Activated T-cell treated with anti-CD3 and anti-CD28 coated beads for 48 hours (primary cell): ENCODE measurements at places on chromosomes 7 and 10.
A peak's percentile ranks its signal among the peaks of the same experiment; 100 is the strongest.

GRCh38 chr10:62480196-62480595 is 106.0 kb downstream of the ZNF365 start:
- no peak for DNase-seq

GRCh38 chr10:48503293-48503911 is 101.5 kb downstream of the ARHGAP22 start:
- no peak for DNase-seq

DNA sequence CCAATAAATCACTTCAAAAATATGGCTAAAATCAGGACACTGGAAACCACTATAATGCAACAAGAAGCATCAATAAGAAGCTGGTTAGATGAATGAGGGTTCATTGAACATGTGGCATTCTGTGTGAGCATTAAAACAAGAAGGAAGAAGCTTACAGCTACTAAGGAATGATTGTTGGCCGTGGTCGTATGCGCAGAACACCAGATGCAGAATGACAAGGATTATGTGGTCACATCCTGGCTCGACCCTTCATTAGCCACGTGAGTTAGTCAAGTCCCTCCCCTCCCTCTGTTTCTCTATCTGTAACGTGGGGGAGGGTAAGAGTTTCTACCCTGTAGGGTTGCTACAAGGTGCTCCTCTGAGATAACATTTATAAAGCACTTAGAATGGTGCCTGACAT is 174.3 kb downstream of the ADAM12 start:
- DNase-seq = no peak

DNA sequence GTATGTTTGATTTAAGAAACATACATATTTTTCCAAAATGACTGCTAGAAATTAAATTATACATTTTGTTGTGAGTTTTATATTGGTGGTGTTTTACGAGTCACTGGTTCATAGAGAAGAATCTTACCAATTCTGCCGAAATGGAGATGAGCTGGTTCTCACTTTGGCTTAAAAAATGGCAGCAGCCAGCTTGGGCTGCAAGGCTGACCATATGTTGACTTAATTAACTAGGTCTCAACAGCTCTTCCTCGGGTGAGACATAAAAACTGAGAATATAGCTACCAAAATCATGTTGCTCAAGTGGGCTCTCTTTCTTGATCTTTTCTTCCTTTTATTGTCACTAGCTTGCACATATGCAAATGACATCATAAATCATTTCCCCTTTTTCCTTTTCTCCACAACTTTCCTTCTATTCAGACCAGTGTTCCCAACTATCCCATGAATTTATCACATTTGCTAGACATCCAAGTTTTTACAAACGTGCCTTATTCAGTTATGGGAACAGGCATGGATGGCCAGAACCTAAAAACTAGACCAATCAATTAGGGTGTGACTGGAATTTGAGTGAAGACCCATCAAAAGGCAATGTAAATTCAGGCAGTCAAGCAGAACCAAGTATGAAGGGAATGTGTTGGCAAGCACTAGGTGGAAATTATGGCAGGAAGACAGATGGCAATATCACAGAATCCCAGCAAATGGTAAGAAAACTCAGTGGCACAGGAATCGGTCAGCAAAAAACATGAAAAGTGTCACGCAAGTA is 6.4 kb upstream of the TSPAN12 start:
- no peak for DNase-seq

GRCh38 chr10:13717936-13718772 is 131.4 kb downstream of the PRPF18 start:
- peak; percentile 12 for DNase-seq

GRCh38 chr7:84389242-84389641 is 194.7 kb upstream of the SEMA3A start:
- DNase-seq = no peak

- DNase-seq = no peak
These were observed 3.9 kb downstream of the PROSER2 start for GRCh38 chr10:11827006-11827405.

GRCh38 chr7:5533821-5534367 is 110.3 kb upstream of the TNRC18 start:
- no peak for DNase-seq

GRCh38 chr10:84053626-84054025 is 85.7 kb upstream of the GHITM start:
- DNase-seq = no peak

DNA sequence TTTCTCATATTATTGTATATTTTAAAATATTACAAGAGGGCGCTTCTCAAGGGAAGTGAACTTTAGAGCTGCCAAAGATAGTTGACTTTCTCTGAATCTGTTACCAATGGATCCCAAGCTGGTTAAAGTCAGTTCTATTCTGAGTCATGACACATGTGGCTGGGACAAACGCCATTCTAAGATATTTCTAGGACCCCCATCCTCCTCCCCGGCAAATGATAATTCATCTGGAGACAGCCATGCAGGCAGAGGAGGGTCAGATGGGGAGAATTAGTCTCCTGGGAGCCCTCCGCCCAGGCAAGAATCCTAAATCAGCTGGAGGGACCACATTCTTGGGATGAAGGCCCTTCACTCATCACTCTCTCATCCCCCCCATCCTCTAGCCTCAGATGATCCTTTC is 187.7 kb downstream of the GFRA1 start:
- no peak for DNase-seq

DNA sequence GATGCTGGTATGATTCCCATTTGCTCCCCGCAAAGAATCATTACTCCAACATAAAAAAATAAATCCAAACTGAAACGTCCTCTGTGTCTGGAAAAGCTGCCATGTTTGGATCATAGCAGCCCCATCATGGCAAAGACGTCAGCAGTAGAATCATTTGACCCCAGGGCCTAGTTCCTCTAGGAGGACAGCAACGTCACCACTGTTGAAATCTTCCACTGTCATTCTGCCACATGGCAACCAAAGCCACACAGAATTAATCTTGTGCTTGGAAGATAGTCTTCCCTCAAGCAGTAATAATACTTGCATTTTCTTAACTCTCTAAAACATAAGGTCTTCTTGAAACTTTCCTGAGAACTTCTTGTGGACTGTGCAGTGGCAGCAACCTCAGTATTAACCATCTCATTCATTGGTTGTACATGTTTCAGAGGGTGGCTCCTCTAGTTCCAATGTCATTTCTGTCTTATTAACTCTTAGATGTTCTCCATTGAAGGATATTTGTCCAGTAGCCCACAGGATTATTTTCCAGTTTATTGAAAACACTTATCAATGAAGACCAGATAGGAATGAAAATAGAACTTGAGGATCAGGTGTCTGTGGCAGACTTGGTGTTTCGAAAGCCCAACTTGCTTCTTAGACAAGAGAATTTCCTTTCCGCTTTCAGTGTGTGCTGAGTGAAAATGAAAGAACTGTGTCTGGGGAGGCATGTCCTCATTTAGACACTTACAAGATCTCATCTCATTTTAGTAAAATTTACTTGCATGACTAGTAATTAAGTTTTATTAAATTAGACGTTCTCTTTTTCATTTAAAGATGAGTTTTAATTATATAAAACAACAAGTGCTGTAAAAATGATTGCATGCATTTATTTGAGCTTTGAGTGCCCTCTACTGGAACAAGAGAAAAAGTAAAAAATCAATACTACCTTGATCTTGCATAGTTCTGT is 28.9 kb upstream of the INHBA start:
- no peak for DNase-seq

- peak; percentile 74 for DNase-seq
These were observed 65.2 kb downstream of the GOLGA7B start for GRCh38 chr10:97914837-97915211.

DNA sequence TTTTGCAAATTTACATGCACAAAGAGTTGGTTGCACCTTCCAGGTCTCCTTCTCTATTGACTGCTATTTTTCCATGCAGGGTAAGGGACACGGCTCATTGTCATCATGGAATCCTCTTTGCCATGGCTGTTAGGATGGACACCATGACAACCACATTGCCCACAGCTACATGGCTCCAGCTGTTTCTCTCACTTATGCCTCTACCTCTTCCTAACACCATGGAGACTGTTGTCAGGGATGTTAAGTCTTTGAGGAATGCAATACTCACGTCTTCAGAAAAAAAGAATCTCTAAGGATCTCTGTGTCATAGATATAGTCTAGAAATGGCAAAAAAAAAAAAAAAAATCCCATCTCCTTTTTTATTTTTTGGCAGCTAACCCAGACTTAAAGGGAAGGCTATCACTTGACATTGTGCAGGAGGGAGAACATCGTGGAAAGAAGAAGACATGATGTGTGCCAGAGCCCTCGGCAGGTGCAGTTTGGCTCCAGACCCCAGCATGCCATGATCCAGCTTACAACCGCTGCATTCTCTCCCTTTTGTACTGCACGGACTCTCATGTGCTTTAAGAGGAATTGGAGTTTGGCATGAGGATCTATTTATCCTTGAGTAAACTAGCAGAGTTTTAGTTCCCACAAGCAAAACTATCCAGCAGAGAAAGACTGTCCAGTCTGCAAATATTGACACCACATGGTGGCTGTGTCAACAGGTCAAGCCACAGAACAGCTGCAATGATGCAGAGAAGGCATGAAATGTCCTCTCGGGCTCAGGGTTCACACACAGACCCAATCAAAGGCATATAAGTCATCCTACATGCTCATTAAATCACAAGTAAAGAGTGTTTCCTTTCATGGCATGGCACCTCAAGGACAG is 70.8 kb downstream of the FRMD4A start:
- no peak for DNase-seq

GRCh38 chr10:74071157-74071556 is 73.2 kb downstream of the VCL start:
- no peak for DNase-seq

DNA sequence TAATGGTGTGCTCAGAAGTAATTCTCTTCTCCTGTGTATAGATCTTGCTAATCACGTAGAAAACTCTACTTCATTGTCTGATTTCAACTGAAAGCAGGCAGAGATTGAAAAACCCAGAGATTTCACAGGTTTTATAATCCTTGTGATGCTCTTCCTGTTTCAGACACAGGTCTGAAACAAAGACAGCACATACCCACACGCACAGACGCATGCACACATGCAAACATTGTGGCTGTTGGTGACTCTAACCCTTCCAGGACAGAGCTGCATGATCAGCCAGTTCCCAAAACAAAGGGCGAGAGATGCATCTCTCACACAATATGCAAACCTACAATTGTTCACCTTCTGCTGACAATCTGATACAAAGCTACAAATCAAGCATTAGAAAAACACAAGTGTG is 11.1 kb upstream of the TFEC start:
- no peak for DNase-seq

DNA sequence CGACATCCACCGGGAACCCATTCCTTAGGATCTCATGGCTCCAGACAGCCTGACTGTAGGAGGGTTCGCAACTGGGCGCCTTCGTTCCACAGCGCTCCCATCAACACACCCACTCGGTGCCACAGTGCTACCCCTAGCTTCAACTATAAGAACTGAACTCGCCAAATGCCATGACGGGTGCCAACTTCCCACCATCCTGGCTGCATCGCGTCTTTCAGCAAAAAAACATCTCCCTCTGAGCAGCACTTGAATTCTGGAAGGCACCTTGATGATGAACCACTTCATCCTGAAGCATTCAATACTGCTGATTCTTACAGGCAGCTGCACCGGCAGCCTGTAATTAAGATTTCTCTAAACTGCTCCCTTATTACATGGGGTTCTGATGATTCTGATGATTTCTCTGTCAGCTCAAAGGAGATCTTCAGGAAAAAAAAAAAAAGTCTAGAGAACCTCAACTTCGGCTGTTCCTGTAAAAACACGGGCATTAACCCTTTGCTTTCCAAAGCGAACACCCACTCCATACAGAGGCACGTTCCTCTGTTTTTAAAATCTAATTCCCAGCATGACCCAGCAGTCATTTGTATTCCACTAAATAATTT is 1.3 kb downstream of the CYTH3 start:
- DNase-seq = no peak

DNA sequence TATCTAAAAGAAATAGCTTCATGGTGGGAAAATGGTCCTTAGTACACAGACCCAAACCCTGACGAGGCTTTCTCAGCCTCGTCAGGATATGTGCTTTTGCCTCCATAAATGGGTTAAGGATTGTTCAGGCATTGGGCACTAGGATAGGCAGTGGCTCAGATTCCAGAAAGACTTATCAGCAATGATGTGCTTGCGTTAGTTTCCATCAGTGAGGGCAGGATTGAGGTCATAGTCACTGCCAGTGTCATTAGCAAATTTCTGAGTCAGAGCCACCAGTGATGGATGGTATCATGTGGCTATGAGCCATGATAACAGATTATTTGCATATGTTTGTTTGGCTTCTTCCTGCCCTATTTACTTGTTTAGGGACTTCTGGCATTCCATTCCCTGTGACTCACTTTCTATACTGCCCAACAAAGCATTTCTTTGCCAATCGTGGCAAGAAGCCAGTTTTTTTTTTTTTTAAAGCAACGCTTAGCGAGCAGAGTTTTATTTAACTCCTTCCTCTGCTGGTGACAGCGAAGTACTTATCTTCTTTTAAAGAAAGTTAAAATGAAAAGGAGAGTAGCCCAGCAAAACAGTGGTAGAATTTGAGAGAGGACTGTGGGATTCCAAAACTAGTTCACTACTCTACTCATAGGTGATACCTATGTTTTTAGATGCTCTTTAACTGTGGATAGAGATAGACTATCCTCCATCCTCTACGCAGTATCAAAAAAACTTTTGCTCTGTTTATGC is 44.4 kb downstream of the MYPN start:
- no peak for DNase-seq

- DNase-seq = no peak
These were observed 620 bp upstream of the IMPDH1 start for GRCh38 chr7:128410451-128410753.

DNA sequence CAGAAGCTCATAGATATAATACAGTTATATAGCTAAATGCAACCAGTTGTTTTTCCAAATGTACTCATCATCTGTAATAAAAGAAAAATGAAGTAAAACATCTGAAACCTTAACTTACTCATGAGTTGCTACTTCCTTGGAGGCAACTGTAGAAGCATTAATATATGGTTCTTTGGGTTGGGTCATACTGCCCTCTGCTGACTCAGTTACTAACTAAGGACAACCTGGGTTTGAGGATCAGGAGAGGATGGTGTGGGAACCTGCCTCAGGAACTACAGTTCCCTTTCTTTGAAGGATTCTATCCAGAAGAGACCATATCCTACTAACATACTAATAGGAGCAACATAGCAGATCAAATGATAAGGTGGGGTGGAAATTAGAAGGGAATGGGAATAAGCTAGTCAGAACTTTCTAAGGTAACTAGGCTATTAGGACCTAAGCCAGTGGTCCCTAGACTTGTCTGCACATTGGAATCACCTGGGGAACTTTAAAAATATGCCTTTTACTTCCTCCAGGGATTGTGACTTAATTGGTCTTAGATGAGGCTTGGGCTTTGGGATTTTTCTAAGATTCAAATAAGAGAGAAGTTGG is 20.7 kb downstream of the COX15 start:
- no peak for DNase-seq

- DNase-seq = no peak
These were observed 158.1 kb upstream of the KMT2E start for GRCh38 chr7:104855861-104856260.

GRCh38 chr10:19961076-19962053 is 145.1 kb downstream of the PLXDC2 start:
- DNase-seq = no peak

DNA sequence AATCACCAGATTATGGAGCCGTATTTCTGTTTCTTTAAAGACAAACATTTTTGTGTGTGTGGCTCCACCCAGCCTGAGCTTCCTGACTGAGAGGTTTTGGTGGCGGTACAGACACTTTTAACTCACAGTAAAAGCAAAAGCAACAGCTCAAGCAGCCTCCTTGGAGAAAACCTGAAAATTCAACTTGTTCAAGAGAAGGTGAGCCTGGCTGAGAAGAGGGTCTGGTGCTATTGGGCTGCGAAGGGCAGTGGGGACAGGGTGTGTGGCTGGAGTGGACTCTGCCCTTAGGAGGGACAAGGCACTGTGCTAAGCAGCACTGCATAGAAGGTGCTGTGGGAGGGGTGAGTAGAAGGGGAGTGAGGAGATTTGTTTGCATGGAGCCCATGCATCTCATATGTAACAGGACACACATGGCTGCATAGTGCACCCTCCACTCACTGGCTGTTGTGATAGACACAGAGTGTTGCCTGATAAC is at the start of gene GIMAP7:
TSS of gene GIMAP7 (plus strand) at position 125 of the 475 bp plus-strand sequence. CDS start 5,103 bp downstream, outside the sequence.
- no peak for DNase-seq
